NCI-H1930 (cell line): ENCODE measurements at places on chromosomes 16 and 17.

DNA sequence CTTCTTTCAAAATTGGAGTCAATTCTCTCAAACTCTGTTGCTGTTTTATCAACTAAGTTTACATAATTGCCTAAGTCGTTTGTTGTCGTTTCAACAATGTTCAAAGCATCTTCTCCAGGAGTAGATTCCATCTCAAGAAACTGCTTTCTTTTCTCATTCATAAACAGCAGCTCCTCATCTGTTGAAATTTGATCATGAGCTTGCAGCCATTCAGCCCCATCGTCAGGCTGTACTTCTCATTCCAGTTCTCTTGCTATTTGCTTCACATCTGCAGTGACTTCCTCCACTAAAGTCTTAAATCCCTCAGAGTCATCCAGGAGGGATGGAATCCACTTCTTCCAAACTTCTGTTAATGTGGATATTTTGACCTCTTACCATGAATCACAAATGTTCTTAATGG is 230.6 kb downstream of the IRF8 start:
- no peak for DNase-seq

GRCh38 chr17:27155866-27156265 is 138.0 kb upstream of the WSB1 start:
- DNase-seq, result no peak

GRCh38 chr17:29124925-29125273 is 55.3 kb downstream of the MYO18A start:
- DNase-seq, result no peak

- no peak for DNase-seq
Measured at GRCh38 chr16:54015147-54015546, 271.4 kb downstream of the IRX3 start.

DNA sequence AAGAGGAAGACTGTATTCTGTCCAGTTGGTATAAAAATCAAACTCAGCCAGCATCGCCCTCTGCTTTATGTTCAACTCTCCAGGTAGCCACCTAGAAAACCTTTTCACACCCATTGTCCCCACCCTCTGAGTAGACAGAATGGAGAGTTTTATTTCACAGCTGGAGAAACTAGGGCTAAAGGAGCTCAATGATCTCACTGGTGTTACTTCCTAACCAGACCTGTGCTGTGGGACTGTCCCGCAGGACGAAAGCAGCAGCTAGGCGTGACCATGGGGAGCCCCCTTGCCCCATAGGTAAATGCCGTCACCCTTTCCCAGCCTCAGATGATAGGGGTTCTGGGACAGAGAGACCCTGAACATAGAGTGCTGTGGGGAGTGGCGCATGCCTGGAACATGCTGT is 67.7 kb downstream of the CYLD start:
- no peak for DNase-seq
